ENCODE measurements at places on chromosomes 12 and 14. TPM values are rescaled to one million over a fixed set of nuclear protein-coding genes. Genes with fewer than 3 reads are reported as not detected.

Gene TAS2R19
- polyA plus RNA-seq, result 0.32 TPM

Gene WIF1
- not detected for polyA plus RNA-seq

Gene GARIN6
- polyA plus RNA-seq, result not detected

Gene SCFD1
- 61.4 TPM for polyA plus RNA-seq

Gene TOMM20L
- 0.47 TPM for polyA plus RNA-seq

Gene SRGAP1
- 0.01 TPM for polyA plus RNA-seq

Gene KRT77
- polyA plus RNA-seq, result not detected

Gene MYO1H
- 0.14 TPM for polyA plus RNA-seq

Gene CLEC9A
- polyA plus RNA-seq, result not detected

Gene GALNT9
- 0.37 TPM for polyA plus RNA-seq

Gene RFX4
- not detected for polyA plus RNA-seq

Gene PIWIL1
- polyA plus RNA-seq, result not detected

Gene SOX5
- polyA plus RNA-seq, result not detected

Gene SIX1
- not detected for polyA plus RNA-seq

Gene CLEC1A
- polyA plus RNA-seq, result not detected

Gene FBXL14
- polyA plus RNA-seq, result 18.5 TPM

Measured in CD4-positive, CD25-positive, alpha-beta regulatory T cell (primary cell).